ENCODE measurements at places on chromosomes 7 and 10. TPM values are rescaled to one million over a fixed set of nuclear protein-coding genes. Genes with fewer than 3 reads are reported as not detected.

ANKRD7 gene
- total RNA-seq, result 1.7 TPM

HYAL4 gene
- not detected for total RNA-seq

PCDH15 gene
- total RNA-seq, result 6.1 TPM

KCNH2 gene
- total RNA-seq, result 6.4 TPM

SPDYE16 gene
- 0.25 TPM for total RNA-seq

SPDYE6 gene
- not detected for total RNA-seq

FBXL13 gene
- 3.9 TPM for total RNA-seq

MYOZ1 gene
- not detected for total RNA-seq

WDR86 gene
- total RNA-seq, result 51.1 TPM

ZNF107 gene
- total RNA-seq, result 10.6 TPM

SMKR1 gene
- 2.2 TPM for total RNA-seq

GRM3 gene
- 86.5 TPM for total RNA-seq

RASA4B gene
- 7.1 TPM for total RNA-seq

CCDC201 gene
- total RNA-seq, result not detected

CYP2C19 gene
- total RNA-seq, result 0.25 TPM

COL17A1 gene
- 0.25 TPM for total RNA-seq

IL2RA gene
- not detected for total RNA-seq

CDK1 gene
- 14.3 TPM for total RNA-seq

FFAR4 gene
- not detected for total RNA-seq

LRIT1 gene
- total RNA-seq, result not detected

LRRC18 gene
- total RNA-seq, result not detected

OGDHL gene
- total RNA-seq, result 3.9 TPM

FRMD4A gene
- total RNA-seq, result 92.9 TPM

MTURN gene
- total RNA-seq, result 281 TPM

INA gene
- 161 TPM for total RNA-seq

SLC26A4 gene
- 3.4 TPM for total RNA-seq

TCF7L2 gene
- 3.0 TPM for total RNA-seq

VIPR2 gene
- 0.49 TPM for total RNA-seq

PKD2L1 gene
- total RNA-seq, result 0.25 TPM

GBX1 gene
- total RNA-seq, result not detected

FAM221A gene
- 6.9 TPM for total RNA-seq

CYP2C9 gene
- 0.25 TPM for total RNA-seq

AKR1C8 gene
- total RNA-seq, result not detected

IGF2BP3 gene
- 37.9 TPM for total RNA-seq

GDF2 gene
- total RNA-seq, result not detected

TAS2R5 gene
- 1.5 TPM for total RNA-seq

TAS2R39 gene
- not detected for total RNA-seq

FAM25A gene
- total RNA-seq, result not detected

COX19 gene
- 13.3 TPM for total RNA-seq

CNTNAP2 gene
- 83.8 TPM for total RNA-seq

MRC1 gene
- total RNA-seq, result 2.0 TPM

CRHR2 gene
- total RNA-seq, result 0.98 TPM

CXCL12 gene
- 15.0 TPM for total RNA-seq

GATA3 gene
- under 0.01 TPM for total RNA-seq

DPCD gene
- 13.3 TPM for total RNA-seq

PARP12 gene
- 2.2 TPM for total RNA-seq

GIMAP8 gene
- total RNA-seq, result 0.74 TPM

NME8 gene
- total RNA-seq, result not detected

All from temporal lobe (tissue), 4 donors.